Activated naive CD4-positive, alpha-beta T cell (primary cell): ENCODE measurements at places on chromosomes 12 and 14.

GRCh38 chr14:74702293-74702692 is 10.6 kb downstream of the AREL1 start:
- no peak for DNase-seq

GRCh38 chr12:88413646-88414045 is 166.6 kb downstream of the KITLG start:
- no peak for DNase-seq

DNA sequence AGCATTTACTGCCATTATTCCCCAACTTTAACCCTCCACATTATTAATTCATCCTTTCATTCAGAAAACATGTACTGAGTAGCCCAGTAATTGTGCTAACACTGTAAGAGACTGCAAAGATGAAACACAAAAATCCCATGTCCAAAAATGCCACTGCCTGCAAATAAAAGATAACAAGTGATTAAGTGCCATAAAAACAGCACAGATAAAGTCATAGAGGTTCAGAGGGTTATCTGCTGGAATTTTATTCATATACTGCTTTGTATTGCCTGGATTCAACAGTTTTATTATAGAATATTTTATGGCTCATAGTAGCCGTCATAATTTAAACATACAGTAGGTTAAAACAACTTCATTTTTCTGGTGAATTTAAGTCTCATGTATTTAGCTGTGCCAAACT is 177.9 kb downstream of the KICS2 start:
- DNase-seq: no peak

DNA sequence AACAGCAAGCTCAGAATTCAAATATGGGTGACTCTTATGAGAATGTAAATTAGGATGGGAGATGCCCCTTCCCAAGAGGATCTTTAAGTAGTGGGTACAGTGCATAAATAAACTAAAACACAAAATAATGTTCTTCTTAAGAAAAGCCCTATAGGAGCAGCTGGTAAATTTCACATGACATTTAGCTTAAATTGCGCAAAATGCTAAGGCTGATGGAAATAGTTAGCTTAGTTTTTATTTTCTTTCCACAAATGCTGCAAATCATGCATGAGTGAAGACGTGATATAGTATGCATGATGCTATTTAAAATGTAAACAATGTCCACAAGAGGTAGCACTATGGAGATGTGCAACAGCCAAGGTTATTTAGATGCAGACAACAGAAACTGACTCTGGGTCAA is 328.1 kb downstream of the ATP23 start:
- no peak for DNase-seq

- no peak for DNase-seq
These were observed 3.6 kb downstream of the CFAP73 start for GRCh38 chr12:113152835-113153814.

GRCh38 chr12:53259891-53260290 is 8.2 kb upstream of the ESPL1 start:
- no peak for DNase-seq

GRCh38 chr12:80894179-80894578 is 43.6 kb downstream of the LIN7A start:
- DNase-seq: no peak

- DNase-seq: no peak
These were observed 26.3 kb downstream of the WNT5B start for GRCh38 chr12:1655225-1655788.

GRCh38 chr14:40119321-40119720 is 687.1 kb upstream of the FBXO33 start:
- no peak for DNase-seq

DNA sequence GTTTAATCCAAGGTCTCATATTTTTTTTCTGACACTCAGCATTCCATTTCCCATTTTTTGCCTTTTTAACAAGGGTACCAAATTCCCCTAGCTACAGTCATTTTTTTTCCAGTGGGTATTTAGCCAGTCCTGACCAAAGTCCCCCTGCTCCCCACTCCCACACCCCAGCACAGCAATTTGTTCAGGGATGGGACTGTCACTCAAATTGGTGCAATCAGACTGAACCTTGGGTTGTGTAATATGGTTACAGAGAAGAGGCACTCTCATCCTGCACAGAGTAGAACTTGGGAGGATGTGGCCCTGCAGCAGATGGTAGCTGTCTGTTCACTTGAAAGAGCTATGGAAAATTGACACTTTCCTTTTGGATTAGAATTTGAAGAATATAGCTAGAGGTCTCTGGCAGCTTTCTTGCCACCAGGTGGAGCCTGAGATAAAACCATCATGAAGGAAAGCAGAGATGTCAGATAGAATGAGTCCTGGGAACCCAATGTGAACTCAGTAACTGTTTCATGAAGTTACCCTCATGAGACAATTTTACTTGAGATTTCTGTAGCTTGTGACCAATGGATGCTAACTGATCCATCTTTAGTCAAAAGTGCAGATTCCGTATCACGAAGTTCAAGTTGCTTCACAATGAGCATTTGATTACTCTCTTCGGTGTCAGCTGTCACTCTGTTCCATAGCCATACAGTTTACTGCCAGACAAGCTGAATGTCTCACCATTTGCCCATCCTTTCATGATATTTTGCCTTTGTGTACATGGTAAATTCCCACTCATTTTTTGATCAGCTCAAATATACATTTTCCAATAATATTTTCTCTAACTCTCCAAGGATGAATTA is 394.0 kb upstream of the SYT1 start:
- no peak for DNase-seq

DNA sequence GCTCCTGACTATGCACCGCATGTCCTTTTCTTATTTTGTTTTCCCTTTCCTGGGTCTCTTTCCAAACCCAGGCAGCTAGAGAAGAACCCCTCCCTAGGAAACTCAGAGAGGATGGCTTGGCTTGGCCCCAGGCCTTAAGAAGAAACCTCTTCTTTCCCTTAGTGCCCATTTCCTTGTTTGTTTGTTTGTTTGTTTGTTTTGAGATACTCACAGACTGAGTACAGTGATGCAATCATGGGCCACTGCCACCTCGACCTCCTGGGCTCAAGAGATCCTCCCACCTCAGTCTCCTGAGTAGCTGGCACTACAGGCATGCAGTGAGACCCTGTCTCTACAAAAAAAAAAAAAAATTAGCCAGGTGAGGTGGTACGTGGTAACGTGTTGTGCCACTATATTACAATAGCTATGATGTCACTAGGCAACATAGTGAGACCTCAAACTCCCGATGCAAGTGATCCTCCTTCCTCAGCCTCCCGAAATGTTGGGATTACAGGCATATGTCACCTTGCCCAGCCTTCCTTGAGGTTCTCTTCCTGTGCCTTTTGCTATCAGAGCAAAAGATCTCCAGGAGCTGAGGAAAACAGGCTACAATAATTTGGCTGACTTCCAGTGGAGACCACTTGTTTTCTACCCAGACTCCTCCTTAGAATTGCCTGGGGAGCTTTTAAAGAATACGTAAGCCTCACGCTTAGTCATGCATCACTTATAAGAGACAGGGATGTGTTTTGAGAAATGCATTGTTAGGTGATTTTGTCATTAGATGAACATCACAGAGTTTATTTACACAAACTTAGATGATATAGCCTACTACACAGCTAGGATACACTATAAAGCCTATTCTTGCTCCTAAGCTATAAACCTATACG is 34.5 kb upstream of the LGALS3 start:
- DNase-seq: no peak

GRCh38 chr12:77777274-77777673 is 53.4 kb upstream of the NAV3 start:
- DNase-seq: no peak

DNA sequence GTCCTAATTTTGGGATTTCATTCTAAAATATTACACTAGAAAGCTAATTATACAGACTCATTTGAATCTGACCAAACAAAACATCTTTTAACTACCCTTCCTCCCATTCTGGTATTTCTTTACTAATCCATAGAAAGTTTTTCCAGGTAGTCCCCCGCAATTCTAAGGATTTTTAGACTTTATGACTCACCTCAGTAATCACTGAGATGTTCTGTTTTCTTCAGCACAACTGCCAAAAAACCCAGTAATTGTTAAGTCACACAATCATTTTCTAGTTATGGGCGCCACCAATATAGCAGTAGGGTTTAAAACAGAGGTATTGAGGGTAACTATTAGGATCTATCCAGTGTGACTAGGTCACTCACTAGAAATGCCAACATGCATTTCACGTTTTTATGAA is 1.6 kb upstream of the ARID4A start:
- no peak for DNase-seq

- no peak for DNase-seq
These were observed 176.6 kb upstream of the CDKN3 start for GRCh38 chr14:54220071-54220703.

DNA sequence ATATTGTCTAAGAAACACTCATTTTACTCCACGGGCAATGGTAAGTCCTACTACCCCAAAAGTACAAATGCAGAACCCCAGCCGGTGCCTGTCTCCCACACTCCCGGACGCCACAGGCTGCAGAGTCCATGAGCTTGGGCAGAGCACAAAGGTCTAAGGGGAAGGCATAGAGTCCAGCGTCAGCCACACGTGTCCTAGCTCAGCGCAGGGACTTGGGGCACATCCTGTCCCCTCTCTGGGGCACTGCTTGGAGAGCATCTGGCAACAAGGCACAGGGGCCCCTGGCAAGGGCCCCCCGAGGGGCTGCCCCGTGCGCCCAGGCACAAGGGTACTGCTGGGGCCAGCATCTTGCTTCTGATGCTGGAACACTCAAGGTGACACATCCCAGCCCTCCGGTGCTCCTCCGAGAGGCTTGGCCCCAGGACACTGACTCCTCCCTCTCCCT is 58.4 kb downstream of the BCL11B start:
- DNase-seq: no peak

- no peak for DNase-seq
These were observed 56.3 kb downstream of the CCDC88C start for GRCh38 chr14:91361233-91361811.

- DNase-seq: no peak
These were observed 221.3 kb downstream of the ANO2 start for GRCh38 chr12:5723711-5724252.

- no peak for DNase-seq
These were observed 5.6 kb upstream of the NPAS3 start for GRCh38 chr14:32932914-32933628.

DNA sequence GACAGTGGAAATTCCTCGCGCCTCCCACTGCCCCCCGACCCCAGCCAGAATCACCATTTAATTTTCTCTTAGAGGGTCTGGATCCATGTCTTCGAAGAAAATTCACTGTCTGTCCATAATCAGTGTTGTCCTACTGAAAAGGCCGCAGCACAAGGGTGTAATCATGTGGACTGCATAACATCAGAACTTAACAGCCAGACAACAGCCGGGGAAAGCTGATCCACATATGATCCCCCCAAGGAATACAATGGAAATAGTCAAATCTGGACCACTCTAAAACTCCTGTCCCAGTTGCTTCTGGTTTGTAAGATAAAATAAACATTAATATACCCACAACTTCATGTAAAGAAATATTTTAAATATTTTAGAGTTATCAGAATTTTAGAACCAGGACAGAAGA is 177.5 kb downstream of the SSPN start:
- no peak for DNase-seq

- no peak for DNase-seq
These were observed 5.7 kb downstream of the FAM177A1 start for GRCh38 chr14:35051796-35052195.

- DNase-seq: no peak
These were observed 26.8 kb upstream of the PEX5 start for GRCh38 chr12:7162691-7163114.

DNA sequence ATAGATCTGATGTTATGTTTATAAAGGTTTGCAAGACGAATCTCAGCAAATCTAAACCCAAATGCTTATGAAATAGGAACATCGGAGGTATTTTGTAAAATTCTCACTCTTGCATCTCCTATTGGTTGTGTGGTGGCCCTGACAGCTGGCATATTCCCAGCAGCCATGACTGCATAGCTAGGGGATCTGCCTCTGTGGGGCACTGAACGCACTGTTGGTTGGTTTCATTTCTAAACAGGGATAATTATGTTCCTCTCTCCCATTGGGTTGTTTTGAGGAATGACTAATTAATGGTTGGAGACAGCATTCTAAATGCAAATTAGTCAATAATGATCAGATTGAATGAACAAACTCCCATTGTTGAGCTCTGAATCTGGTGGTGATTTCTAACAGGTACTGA is 2.7 kb upstream of the BEST3 start:
- no peak for DNase-seq

- no peak for DNase-seq
These were observed 245.9 kb downstream of the CHST11 start for GRCh38 chr12:104702565-104703139.

GRCh38 chr14:38063711-38064320 is 143.9 kb upstream of the SSTR1 start:
- DNase-seq: no peak

DNA sequence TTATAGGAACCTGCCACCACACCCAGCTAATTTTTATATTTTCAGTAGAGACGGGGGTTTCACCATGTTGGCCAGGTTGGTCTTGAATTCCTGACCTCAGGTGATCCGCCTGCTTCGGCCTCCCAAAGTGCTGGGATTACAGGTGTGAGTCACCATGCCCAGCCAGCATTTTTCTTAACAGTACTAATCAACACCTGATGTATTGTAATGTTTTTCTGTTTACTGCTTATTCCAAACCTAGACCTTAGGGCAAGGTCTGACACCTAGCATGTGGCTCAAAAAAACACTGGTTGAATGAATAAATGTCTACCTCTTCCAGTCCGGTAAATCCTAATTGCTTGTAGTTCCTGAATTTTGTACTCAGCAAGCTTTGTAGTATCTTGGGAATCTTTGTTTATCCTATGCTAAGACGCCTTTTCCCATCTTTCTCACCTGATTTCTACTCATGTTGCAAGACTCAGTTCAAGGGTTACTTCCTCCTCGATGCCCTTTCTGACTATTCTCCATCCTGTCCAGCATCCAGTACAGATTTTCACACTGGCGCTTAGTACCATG is 2.8 kb downstream of the PAN2 start:
- no peak for DNase-seq

- no peak for DNase-seq
These were observed 252.7 kb downstream of the LRFN5 start for GRCh38 chr14:41859336-41859735.
